ENCODE measurements at places on chromosomes 1 and 21.

DNA sequence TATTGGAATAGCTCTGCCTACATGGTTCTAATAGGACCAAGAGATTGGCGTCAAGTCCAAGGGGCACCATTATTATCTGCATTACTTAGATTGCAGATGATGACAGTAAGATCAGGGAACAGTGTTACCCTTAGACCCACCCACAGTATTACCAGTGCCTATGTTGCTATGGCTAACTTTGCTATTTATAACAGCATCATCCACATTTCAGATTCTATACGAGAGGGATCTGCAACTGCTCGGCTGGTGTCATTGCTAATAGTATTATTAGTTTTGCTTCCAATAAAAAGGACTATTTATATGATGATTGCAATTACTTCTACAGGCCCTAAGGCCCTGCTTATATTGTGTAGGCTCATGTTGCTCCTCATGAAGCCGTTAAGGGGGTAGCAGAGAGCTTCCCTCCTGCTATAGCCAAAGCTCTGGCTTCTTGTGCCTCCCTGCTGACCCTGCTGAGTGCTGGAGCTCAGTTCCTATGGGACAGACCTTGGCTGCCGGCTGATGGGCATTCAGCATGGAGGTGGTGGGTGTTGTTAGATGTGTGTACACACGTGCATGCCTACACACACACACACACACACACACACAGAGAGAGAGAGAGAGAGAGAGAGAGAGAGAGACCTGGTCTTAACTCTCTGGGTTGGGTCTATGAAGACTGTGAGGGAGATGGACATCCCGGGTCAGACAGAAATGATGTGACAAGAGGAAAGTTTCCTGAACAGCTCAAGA lies 1.3 kb downstream of the BCAN start:
- no peak for DNase-seq

DNA sequence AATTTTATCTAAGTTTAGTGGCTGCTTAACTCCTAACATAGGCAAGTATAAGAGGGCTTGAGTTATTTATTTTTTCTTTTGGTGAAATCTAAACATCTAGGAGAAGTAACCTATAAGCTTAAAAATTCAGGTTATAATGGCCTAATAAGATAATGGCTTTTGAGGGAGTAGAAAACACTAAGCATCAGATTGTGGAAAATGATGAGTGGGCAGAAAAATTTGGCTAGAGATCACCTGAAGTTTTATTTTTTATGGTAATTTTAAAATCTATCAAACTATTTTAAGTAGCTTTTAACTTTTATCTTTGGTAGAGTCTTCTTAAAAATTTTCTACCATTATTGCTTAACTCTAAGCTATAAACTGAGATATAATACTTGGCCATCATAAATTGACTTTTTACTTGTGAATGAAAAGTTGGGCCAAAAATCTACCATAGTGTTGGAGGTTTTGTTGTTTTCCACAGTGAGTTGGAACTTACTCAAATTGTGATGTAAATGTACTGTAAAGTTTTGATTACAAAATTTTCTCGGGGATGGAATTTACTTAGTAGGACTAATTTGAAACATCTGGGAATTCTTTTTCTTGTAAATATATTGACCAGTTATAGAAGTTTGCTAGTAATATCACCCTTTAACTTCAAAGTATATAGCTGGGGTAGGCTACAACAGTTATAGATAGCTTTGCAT lies 63.9 kb downstream of the USP25 start:
- no peak for DNase-seq

- no peak for DNase-seq
These were observed 577 bp downstream of the RAB3GAP2 start for GRCh38 chr1:220271706-220272046.

- no peak for DNase-seq
These were observed 379 bp downstream of the RER1 start for GRCh38 chr1:2391931-2392509.

- DNase-seq, result no peak
These were observed 1.6 kb downstream of the PPP1R15B start for GRCh38 chr1:204409836-204410687.

- no peak for DNase-seq
These were observed 66.6 kb downstream of the MAN1C1 start for GRCh38 chr1:25683177-25683576.

GRCh38 chr21:28393279-28393678 lies 599.4 kb downstream of the LTN1 start:
- DNase-seq, result no peak

GRCh38 chr1:231966983-231967382 lies 340.4 kb downstream of the DISC1 start:
- DNase-seq, result no peak

DNA sequence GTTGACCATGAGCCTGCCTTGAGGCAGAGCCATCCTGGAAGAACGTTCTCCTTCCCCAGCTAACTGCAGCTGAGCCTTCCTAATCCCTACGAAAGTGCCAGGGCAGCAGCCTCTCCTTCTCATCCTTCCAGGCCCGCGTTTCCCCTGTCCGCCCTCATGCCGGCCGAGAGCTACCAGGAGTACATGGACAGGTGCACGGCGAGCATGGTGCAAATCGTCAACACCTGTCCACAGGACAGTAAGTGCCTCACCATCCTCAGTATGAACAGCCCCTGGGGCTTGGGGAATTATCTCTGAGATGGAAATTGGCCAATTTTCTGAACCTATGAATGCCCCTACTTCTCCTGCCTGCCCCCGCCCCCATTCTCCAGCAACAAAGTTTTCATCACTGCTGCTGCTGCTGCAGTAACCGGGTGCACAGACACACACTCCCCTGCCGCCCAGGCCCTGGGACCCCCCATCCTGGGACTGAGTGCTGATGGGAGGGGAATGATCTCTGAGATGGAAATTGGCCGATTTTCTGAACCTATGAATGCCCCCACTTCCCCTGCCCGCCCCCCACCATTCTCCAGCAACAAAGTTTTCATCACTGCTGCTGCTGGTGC lies 39.6 kb downstream of the UBASH3A start:
- DNase-seq, result no peak

DNA sequence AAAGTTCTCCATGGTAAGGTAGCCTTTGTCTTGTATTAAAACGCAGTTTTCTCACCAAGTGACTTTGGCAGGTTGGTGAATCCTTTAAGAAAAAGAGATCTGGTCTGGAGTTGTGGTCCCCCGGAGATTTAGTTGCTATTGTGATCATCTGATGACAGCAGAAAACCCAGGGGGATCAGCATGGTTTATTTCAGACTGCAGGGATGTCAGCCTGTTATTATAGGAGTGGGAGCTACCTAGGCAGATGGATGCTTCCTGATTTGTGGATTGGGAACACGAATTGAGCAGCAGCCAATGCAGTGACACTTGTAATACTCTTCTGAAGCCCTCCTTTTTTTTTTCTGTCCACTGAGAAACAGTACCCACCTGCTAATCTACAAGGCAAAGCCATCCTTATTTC lies 150.2 kb downstream of the ST6GALNAC3 start:
- DNase-seq, result no peak

DNA sequence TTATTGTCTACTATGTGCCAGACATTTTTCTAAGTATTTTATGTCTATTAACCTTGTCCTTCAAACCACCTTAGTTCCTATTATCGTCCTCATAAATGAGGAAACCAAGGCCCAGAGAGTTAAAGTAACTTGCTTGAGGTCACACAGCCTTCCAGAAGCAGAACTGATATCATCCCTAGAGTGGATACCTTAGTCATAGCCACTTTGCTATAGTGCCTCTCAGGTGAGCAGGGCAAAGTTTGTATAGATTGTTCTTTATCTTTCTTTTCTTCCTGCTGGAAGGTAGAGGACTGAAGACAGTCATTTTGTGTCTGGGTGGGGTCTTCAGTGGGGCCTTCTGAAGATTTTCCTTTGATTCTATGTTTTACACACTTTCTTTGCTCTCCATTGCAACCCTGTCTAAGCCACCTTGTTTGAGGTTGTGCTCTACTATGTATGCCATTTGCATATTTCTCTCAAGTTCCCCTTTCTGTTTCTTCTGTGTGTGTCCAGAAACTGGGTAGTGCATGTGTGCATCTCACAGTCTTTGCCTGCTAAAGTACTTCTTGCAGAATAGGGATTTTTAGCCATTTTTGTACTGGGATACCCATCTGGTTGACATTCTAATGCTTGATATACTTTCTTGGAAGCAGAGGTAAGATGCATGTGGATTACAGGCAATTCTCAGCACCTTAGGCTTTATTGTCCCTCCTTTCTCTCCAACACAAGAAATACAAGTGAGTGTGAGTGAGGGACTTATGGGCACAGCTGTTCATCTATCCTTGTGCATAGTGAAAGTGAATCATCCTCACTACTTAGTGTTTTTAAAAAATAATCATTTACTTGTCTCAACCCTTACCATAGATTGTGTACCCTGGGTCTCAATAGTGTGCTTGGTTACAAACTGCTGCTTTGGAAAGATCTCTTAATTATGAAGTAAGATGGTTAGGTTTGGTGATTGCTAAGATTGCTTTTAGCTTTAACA lies 207.6 kb upstream of the HMCN1 start:
- no peak for DNase-seq

DNA sequence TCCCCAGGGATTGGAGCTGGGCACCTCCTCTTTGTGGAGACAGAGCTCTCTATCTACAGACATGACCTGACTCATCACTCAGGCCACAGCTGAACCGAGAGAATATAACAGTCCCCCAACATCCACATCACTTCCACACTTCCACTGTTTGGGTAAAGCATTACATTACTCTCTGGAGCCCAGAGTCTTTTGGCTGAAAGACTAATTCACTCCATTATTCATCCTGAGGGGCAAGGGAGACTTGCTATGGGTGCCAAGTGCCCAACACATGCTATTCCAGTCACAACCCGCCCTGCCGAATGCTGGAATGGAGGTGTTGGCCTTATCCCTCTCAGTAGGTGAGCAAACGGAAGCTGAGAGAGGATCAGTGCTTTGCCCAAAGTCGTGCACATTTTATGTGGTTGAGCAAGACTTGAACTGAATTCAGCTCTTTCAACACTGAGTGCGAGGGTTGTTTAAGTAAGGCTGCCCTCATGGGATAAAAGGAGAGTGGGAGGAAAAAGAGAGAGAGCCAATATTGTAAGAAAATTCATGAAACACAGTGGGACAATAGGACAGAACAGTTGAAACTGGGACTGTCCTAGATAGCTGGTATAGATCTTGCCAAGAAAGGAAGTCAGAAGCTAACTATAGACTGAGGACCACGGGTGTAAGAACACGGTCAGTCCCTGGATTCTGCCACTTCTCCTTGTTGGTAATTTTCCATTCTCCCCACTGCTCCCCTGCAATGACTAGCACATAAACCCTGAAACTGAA lies 13.5 kb upstream of the CHI3L1 start:
- no peak for DNase-seq

DNA sequence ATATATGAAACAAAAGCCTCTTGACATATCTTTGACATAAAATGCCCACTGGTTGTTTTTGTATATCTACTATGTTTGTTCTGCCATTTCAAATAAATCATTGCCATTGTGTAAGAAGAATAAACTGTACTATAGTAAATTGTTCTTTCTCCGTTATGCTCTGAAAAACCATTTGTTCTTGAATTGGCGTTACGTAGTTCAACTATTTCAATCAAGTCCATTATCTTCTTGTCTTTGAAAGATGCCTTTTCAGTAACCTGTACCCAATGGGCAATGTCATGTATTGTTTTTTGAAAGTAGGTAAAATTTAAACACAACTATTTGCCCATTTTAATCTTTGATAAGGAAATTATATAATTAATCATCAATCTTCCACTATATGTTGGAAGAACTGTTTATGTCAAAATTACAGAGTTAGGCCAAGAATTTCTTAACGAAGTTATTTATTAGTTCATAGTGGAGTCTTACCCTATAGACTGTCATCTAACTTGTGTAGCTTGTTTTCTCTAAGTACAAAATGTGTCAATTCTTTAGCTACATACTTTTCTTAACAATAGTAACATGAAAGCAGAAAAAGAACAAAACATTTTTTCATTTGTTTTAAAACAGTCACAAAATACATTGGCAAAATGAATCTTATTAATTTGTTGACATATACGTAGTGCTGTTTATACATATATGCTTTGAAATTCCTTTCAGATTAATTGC lies 294.8 kb downstream of the PTPRC start:
- no peak for DNase-seq

DNA sequence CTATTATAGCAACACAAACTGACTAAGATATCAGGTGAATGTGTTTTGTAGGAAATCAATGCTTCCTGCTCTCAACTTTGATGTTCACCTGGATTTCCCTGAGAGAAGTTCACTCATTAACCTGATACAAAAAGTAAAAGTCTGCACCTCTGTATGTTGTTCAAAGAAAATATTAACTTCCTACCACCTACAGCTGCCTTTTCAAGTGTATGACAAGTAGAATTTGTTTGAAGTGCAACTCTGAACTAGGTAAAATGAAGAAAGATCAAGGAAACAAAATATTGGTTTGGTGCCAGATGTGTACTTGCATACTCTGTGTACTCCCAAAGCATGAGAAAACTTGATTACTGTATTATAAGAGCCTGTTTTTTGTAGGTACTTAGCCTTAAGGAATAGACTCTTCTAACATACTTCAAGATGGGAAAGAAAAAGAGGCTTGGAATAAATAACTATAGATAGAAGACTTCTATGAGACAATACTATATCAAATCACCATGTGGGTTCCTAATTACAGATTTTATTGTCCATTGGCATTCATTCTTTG lies 193.4 kb downstream of the APP start:
- DNase-seq, result no peak

- DNase-seq, result no peak
These were observed 572.4 kb downstream of the AMY1C start for GRCh38 chr1:104322131-104322530.

- DNase-seq, result no peak
These were observed 323.1 kb downstream of the HHIPL2 start for GRCh38 chr1:222224636-222225315.

- no peak for DNase-seq
These were observed 45.7 kb downstream of the RGSL1 start for GRCh38 chr1:182495693-182496092.

DNA sequence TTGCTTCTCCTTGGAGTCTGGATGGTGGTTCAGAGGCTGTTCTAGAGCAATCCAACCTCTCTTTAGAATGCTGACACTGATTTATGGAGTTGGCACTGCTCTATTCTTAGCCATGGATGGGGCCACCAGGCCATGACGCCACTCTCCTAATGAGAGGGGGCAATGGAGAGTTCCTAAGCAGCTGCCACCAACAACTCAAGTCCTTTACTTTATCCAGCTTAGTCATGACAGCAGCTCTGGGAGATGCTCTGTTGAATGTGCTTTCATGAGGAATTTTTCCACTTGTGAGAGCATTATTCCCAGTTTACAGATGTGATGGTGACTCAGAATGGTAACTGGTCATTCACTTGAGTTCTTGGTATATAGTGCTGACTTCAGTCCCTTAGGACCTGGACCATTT lies 366.3 kb downstream of the HHAT start:
- DNase-seq, result no peak

Measured in stimulated activated CD8-positive, alpha-beta memory T cell treated with anti-CD3 and anti-CD28 coated beads, Interleukin-7, amount 100 ng/mL, for 1 hour (primary cell).